Activated CD8-positive, alpha-beta memory T cell treated with anti-CD3 and anti-CD28 coated beads for 1 hour (primary cell): ENCODE measurements at places on chromosomes 13 and 19.

GRCh38 chr19:1041272-1041834 lies 1.4 kb downstream of the ABCA7 start:
- DNase-seq, result no peak

GRCh38 chr19:30670562-30671366 lies 298.6 kb downstream of the ZNF536 start:
- DNase-seq, result no peak

- no peak for DNase-seq
Observed at GRCh38 chr19:305240-306150, 14.3 kb upstream of the PLPP2 start.

DNA sequence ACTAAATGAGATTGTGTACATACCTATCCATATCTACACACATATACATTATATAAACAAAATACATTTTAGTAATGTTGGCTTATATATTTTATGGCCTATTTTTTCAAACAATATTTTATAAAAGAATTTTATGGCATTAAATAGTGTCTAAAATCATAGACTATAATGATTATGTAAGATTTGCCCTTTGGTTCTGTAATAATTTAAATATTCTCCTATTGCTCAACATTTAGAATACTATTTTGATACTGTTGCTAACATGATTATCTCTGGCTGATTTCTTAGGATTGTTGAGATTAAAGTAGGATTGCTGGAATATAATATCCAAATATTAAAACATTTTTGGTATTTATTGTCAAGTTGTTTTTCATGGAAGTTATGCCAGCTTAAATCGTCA lies 565.2 kb upstream of the GPC6 start:
- DNase-seq, result no peak

- no peak for DNase-seq
Observed at GRCh38 chr13:73870036-73870741, 264.0 kb downstream of the KLF12 start.

GRCh38 chr13:113785051-113786010 lies 26.3 kb downstream of the TMEM255B start:
- DNase-seq, result no peak

- DNase-seq, result no peak
Observed at GRCh38 chr19:50328873-50329145, 368 bp downstream of the KCNC3 start.

GRCh38 chr13:100543872-100544602 lies 44.6 kb downstream of the GGACT start:
- no peak for DNase-seq

DNA sequence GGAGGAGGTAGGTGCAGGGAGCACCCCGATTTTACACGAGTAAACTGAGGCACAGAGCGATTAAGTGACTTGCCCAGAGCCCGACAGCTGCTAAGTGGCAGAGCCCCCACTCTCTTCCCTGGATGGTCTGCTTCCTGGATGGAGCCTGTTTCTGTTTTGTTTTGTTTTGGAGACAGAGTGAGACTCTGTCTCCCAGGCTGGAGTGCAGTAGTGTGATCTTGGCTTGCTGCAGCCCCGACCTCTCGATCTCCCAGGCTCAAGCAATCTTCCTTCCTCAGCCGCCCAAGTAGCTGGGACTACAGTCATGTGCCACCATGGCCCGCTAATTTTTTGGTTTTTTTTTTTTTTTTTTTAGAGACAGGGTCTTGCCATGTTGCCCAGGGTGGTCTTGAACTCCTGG lies 17.3 kb downstream of the BICRA start:
- DNase-seq, result no peak

GRCh38 chr13:43805071-43805468 lies 18.3 kb upstream of the ENOX1 start:
- no peak for DNase-seq

DNA sequence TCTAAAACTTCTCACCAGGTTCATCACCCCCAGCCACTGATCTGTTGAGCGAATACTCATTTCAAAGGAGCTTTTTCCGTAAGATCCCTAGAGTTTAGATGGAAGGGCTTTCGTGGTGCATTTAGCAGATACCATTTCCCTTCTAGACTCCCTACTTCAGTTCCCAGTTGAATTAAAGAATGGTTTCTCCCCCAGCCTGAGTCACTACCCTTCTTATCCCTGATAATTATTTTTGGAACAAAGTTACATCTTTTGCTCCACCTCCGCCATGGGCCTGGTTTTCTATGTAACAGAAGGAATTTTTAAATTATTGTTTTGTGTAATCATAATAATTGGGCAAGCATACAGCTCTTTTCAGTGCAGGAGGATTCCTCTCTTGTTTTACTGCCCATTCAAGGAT lies 22.0 kb downstream of the USPL1 start:
- DNase-seq, result no peak

DNA sequence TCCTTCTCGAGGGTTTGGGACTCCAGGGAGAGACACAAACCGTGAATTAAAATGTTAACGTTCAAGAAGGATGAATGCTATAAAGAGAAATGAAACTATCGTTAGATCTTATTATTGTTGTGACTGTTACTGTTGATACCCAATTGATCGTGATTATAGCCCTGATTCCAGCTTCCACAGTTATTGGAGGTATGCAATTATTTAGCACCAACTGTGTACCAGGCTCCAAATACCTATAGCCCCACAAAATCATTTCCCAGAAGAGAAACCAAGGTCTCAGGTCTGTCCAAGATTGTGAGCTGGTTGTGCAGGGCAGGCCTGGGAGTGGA lies 30.1 kb upstream of the NFIC start:
- DNase-seq, result no peak

DNA sequence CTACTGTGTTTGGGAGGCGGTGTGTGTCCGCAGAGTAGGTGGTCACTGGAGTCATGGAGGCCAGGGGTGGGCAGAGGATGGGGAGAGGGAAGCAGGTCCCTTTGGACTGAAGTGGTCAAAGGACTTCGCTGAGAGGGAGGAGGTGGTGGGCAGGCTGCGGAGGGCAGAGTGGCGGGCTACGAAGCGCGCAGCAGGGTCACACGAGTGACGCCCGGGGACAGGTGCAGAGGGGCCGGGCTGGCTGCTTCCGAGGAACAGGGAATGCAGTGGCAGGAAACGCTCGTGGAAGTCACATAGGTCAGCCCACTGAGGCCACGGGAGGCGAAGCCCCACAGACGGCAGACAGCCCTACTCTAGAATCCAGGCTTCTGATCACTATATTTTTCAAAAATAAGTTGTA lies 111.5 kb downstream of the URI1 start:
- DNase-seq, result no peak

DNA sequence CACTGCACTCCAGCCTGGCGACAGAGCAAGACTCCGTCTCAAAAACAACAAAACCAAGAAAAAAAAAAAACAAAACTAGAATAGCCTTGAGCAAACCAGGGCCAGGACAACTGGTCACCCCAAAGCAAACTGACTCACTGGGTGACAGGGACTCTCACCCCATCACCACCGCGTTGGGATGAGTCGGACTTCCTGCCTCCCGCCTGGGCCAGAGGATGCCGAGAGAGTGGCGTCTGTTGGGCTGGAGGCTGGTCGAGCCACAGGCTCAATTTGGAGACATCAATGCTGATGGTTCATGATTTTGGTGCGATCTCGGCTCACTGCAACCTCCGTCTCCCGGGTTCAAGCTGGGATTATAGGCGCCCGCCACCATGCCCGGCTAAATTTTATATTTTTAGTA lies 11.6 kb downstream of the TMPRSS9 start:
- DNase-seq, result no peak

GRCh38 chr19:3369337-3370213 lies 3.2 kb downstream of the NFIC start:
- DNase-seq, result no peak

DNA sequence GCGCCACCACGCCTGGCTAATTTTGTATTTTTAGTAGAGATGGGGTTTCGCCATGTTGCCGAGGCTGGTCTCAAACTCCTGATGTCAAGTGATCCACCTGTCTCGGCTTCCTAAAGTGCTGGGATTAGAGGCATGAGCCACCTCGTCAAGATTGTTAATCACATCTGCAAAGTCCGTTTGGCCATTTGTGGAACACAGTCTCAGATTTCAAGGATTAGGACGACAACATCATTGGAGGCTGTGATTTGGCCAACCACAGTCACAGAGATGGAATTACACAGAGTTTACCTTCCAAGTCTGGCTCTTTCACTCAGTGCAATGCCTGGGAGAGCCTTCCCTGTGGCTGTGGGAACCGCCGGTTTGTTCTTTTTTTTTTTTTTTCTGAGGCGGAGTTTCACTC lies 17.8 kb downstream of the SULT2B1 start:
- no peak for DNase-seq

GRCh38 chr19:27742041-27742440 lies 1470.9 kb downstream of the UQCRFS1 start:
- DNase-seq, result no peak

DNA sequence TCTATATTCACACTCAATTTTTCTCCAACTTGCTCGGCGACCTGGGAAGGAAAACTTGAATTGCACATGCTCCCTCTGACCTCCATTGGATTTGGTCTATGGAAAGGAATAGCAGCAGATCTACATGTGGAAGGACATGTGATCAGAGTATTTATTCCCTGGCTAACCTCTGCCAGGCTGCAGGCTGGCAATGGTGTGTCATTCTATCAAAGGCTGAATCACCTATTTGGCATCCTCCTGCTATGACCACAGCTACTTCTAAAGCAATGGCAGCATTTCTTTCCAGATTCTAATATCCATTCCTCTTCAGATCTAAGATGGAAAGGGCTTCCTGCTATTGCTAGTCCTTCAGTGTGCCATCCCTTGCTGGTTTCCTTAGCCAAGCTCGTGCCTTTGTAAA lies 144.3 kb upstream of the FREM2 start:
- DNase-seq, result no peak

- DNase-seq, result no peak
Observed at GRCh38 chr19:12784394-12784870, 6.9 kb upstream of the JUNB start.

GRCh38 chr19:55141696-55142095 lies 7.3 kb downstream of the TNNT1 start:
- no peak for DNase-seq

GRCh38 chr19:31418692-31419430 lies 69.6 kb upstream of the TSHZ3 start:
- DNase-seq, result no peak

DNA sequence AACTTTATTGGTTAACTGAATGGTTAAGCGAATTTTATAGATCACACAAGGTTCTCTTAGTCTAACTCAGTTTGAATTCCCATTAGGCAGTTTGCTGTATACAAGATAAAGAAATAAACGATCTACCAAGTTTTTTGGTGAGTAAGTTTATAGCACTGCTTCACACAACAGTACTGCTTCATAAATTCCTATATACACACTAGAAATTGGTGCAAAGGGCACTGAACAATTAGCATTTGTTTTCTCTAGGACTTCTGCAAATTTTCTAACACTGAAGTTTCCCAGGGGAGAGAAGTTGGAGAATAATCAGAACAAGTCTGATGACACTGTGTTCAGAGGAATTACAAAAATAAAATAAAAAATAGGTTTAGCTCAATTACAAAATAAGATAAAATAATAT lies 1138.8 kb upstream of the PCDH9 start:
- no peak for DNase-seq

GRCh38 chr19:45881082-45881908 lies 4.6 kb downstream of the IRF2BP1 start:
- DNase-seq, result no peak

GRCh38 chr19:45103156-45103507 lies 10.2 kb downstream of the PPP1R37 start:
- no peak for DNase-seq

DNA sequence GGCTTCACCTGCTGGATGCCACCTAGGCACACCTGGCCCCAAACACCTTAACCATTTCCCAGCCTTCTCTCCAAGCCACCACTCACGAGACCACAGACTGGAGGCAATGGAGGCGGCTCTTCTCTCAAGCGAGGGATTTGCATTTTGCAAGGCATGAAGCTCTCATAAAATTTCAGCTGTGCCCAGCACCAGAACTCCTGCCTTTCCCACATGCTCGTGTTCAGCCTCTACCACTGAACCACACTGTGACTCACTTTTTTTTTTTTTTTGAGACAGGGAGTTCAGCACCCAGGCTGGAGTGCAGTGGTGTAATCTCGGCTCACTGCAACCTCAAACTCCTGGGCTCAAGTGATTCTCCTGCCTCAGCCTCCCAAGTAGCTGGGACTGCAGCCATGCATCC lies 10.6 kb downstream of the NANOS3 start:
- no peak for DNase-seq

GRCh38 chr19:46480415-46480814 lies 9.1 kb upstream of the PNMA8A start:
- DNase-seq, result no peak

- no peak for DNase-seq
Observed at GRCh38 chr13:96003304-96003703, 49.9 kb downstream of the UGGT2 start.

DNA sequence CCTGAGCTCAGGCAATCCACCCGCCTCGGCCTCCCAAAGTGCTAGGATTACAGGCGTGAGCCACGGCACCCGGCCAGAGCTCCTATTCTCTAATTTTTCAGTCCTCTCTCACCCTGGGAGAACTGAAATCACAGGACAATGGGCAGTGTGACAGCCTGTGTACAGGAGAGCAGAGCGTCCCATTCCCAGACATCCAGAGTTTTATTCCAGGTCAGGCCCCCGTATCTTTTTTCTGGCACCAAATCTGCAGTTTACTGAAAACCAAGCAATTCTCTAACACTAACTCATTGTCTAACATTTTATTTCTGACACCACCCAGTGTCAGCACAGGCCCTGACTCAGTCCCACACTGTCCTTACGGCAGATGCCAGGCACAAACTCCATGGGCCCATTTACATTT lies 6.7 kb downstream of the ZNF708 start:
- no peak for DNase-seq

DNA sequence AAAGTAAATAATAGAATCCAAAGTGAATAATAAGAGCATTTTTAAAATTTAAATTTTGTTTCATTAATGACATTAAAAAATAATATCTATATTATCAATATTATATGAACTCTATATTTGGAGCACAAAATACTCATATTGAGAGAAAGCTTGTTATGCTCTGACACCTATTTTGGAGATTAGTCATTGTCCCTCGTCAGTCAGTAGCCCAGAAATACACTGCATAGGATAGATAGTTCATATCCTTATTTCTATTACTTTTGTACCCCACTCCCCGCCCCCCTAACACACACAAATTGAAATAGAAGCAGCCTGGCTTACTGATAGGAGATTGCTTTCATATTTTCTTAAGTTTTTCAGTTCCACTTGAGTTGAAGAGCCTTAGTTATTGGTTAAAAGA lies 652.8 kb downstream of the PCDH9 start:
- DNase-seq, result no peak

DNA sequence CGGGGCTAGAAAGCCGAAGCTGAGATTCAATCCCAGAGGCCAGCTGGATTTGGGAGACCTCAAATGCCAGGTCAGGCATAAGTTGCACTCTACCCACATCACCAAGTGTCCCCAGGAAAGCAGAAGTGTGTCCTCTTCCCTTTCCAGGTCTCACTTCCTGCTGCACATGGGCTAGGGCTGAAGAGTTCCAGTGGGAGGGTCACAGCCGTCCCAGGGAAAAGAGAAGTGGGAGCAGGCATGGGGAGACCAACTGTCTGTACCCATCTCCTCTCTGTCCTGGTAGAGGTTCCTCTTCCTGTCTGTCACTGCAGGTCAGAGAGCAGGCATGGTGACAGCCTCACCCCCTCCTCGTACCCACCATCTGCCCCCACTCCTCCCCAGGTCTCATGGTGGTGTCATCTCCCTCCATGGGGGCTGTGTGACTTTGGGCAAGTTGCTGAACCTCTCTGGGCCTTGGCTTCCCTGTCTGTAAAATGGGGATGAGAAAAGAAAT lies 14.8 kb downstream of the AXL start:
- DNase-seq, result no peak
